GM04503 (cell line): ENCODE measurements at places on chromosomes 5 and 9.

GRCh38 chr9:121743441-121744001 is 92.1 kb downstream of the DAB2IP start:
- DNase-seq: no peak

- DNase-seq: peak; percentile 99
These were observed 28.3 kb upstream of the STOM start for GRCh38 chr9:121398374-121398773.

- no peak for DNase-seq
These were observed 3.3 kb downstream of the UBE2R2 start for GRCh38 chr9:33820231-33820745.

DNA sequence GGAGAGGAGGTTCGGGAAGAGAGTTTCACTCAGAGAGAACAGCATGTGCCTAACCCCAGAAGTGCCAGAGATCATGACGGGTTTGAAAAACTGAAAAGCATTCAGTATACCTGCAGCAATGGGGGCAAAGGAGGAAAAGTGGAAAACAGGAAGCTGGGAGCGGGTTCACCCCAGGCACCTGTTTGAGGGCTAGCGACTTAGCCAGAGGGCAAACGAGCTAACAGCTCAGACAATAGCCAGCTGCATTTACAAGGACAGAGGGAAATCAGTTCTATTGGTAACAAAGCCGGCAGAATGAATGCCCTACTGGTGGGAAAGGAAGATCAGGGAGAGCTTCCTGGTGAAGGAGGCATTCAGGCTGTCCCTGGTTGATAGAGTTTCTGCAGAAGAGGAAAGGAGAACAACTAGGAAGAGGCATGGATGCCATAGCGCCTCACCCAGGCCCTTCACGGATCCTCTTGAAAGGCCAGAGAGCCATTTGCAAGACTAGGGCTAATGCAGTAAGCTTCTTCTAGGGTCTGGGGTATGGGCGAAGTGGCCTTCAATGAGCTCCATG is 141.7 kb upstream of the ADRA1B start:
- no peak for DNase-seq

- DNase-seq: peak; percentile 6
These were observed 171.2 kb downstream of the CCDC171 start for GRCh38 chr9:15724016-15724415.

DNA sequence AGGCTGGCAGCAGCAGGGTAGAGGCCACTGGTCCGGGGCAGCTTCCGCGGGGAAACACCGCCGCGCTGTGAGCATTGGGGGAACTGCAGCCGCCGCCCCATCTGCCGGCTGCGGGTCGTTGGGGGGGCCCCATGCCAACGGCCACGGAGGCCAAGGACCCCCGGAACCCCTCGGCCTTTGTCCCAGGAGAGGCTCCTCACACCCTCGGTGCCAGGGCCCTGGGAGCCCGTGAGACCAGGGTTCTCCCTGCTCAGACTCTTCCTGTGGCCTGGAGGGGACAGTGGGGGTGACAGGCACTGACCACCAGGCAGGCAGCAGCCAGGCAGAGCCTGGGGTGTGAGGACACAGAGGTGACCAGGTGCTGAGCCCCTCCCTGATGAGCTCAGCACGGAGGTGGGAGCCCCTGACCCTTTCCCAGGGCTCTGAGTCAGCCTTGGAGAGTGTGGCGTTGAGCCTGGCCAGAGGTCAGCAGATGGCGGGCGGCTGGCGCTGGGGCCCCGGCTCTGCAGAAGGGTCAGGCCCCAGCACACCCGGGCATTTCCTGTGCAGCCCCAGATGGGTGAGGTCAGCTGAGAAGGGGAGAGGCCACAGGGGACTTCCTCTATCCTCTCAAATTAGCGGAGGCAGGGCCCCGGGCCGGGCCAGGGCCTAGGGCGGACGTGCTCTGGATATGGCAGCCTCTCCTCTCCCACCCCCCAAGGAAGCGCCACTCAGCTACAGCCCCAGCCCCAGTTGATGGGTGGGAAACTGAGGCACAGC is 17.9 kb upstream of the EGFL7 start:
- DNase-seq: no peak

GRCh38 chr5:103305809-103306208 is 47.2 kb downstream of the MACIR start:
- DNase-seq: no peak

DNA sequence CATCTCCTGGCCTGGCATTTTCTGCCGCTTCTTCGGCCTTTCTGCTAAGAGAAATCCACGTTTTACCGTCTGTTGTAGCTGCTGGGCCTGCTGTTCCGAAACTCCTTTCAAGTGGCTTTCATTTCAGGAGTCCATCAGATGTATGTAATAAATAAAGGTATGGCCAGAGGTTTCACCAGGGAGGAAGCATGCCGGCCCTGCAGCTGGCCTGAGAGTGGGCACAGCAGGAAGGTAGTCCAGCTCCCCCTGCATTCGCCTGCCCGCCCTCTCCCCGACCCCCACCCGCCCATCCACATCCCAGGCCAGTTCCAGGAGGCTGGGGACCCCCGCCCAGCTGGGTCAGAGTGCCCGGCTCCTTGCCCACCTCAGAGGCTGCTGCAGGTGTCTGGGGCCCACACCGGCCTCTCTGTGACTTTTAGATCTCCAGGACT is 46.4 kb upstream of the EXOC3 start:
- DNase-seq: no peak

DNA sequence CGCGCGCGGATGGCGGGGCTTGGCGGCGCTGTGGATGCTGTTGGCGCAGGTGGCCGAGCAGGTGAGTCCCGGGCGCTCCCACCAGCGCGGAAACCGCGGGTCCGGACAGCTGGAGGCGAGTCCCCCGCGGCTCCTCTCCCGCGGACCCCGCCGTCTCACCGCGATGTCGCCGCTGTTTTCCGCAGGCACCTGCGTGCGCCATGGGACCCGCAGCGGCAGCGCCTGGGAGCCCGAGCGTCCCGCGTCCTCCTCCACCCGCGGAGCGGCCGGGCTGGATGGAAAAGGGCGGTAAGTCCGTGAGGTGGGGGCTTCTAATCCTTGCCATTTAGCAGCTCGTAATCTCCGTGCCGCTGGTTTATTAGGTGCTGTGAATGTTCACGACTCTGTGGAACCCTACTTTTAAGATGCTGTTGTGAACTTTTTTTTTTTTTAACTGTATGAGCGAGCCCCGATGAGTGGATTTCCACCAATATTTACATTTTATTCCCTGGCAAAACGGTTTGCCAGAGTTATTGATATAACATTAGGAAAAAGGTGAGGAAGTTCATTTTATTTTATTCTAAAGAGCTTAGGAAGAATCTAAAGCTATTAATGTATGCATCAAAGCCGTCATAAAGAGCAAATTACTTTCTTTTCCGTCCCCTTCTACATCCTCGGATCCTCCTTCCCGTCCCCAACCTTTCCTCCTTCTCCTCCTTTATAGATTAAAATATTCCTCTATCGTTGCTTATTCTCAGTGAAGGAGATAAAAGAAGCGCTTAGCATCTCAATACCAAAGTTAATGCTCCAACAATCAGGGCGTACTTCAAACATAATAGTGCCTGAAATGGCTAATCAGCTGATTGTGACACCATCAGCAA is 579 bp downstream of the ADAMTS16 start:
- DNase-seq: no peak

- DNase-seq: no peak
These were observed 16.3 kb downstream of the GABBR2 start for GRCh38 chr9:98692392-98692791.

GRCh38 chr9:130106860-130107233 is 53.1 kb downstream of the GPR107 start:
- DNase-seq: no peak

- no peak for DNase-seq
These were observed 280.0 kb upstream of the ANKRD55 start for GRCh38 chr5:56513141-56513540.

- DNase-seq: no peak
These were observed 25.1 kb downstream of the TBC1D2 start for GRCh38 chr9:98230304-98230703.

GRCh38 chr9:70947086-70947485 is 174.3 kb downstream of the TRPM3 start:
- DNase-seq: no peak

DNA sequence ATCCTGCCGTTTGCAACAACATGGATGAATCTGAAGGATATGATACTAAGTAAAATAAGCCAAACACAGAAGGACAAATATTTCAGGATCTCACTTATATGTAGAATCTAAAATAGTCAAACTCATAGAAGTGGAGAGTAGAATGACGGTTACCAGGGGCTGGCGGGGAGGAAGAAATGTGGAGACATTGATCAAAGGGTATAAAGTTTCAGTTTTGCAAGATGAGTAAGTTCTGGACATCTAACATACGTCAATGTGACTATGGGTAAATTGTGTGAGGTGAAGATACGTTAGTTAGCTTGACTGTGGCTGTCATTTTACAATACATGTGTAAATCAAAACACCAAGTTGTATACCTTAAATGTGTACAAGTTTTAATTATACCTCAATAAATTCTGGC is 200.3 kb downstream of the SNX18 start:
- DNase-seq: no peak

GRCh38 chr5:16489322-16489791 is 23.8 kb upstream of the ZNF622 start:
- DNase-seq: no peak

- no peak for DNase-seq
These were observed 65.3 kb downstream of the SH3RF2 start for GRCh38 chr5:146001544-146002190.

GRCh38 chr5:168274406-168274805 is 17.0 kb upstream of the WWC1 start:
- DNase-seq: no peak

DNA sequence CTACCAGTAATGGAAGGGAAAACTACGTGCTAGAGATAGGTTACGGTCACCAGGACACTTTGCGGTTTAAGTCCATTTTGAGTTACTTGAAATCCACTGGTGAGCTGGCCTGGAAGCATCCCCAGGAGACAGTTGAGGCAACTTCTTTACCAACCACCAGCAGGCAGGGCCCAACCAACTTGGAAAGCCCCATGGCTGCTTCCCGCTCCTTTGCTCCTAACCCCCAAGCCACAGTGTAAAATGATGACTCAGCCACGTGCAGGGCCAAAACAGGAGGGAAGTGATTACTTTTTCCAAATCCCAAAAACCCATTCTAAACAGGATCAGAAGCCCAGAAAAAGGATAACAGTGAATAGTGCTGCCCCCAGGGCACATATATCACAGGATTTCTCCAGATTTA is 87.4 kb downstream of the PAX5 start:
- no peak for DNase-seq

DNA sequence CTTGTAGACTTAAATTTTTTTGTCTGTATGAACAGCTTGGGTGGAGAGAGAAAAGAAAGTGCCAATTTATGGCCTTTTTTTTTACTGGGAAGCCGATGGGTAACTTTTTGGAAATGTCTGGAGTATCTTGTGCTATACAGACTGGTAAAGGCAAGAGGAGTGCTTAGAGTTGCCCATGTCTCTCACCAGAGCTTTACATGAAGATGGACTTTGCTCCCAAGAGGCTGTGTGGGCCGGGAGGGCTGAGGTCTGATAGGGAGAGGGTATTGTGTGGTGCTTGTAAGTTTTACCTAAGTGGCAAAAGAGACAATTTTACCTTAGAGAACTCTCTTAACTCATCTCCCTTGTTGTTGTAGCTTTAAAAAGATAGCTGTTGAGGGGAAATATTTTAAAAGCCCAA is 203.2 kb downstream of the SEMA6A start:
- no peak for DNase-seq

GRCh38 chr5:142959683-142960657 is 189.8 kb downstream of the ARHGAP26 start:
- no peak for DNase-seq

GRCh38 chr9:131773911-131774379 is 34.1 kb upstream of the RAPGEF1 start:
- no peak for DNase-seq

- DNase-seq: no peak
These were observed 332.4 kb downstream of the KCTD16 start for GRCh38 chr5:144503123-144503522.

DNA sequence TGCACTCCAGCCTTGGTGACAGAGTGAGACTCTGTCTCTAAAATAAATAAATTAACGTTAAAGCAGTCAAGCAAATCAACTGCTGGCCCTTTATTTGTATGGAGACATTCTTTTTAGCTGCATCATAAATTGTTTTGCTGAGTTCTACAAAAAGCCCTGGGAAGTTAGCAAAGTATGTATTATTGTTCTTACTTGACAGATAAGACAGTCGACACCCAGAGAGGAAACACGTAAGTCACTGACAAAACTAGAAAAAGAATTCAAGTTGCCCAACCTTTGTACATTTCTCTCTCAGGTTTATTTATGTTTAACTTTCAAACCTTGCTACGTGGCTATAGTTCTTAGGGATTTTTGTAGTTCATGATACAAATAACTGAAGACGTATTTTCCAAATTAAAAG is 40.4 kb upstream of the MACIR start:
- no peak for DNase-seq

DNA sequence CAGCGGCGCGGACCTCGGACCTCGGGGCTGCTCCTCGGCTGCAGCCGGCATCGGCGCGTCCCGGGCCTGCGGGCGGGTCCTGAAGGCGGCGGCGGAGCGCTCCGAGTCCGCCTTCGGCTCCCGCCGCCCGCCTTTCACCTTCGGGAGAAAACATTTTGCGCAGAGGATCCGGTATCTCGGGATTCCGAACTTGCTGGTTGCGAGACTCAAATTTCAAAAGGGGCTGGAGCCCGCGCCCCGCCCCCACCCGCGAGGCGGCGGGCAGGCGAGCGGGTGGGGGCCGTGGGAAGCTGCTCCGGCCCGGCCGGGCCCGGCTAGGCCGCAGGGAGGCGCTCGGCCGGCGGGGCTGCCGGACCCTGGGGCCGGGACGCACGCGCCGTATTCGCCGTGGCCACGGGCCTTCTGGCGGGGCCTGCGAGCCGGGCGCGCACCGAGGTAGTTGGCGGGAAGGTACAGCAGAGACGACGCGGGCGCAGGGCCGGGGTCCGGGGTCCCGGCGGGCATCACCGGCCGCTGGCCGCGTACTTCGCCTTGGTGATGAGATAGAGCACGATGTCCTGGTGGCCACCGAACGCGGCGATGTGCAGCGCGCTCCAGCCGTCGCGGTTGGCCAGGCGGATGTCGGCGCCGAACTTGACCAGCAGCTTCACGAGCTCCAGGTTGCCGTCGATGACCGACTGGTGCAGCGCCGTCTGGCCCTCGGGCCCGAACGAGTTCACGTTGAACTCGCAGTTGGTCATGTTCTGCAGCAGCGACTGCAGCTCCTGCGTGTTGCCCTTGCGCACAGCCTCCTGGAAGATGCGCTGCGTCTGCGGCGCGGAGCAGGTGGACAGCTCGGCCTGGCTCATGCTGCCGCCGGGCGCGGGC is 757 bp downstream of the NRARP start:
- no peak for DNase-seq

GRCh38 chr9:72983512-72984225 is 30.8 kb upstream of the ALDH1A1 start:
- DNase-seq: no peak

DNA sequence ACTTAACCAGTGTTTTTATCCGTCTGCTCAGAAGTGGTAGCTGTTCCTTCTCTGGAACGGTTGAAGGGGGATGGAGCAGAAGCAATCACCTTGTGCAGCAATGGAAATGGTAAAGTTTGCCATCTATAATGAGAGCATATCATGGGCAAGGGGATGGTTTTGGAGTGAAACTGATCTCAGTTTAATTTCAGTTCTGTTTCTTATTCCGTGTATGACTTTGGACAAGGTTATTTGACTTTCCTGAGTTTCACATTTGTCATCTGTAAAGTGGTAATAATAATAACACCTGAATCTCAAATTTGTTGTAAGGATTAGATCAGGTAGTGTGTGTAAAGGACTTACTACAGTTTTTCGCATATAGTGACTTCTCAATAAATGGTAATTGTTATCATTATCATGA is 106.1 kb downstream of the PCSK1 start:
- DNase-seq: no peak
